Omental fat pad (tissue), 4 donors: ENCODE measurements at places on chromosomes 11 and 22.

- DNase-seq = no peak
Observed at GRCh38 chr11:20016526-20016925, 143.7 kb downstream of the DBX1 start.

DNA sequence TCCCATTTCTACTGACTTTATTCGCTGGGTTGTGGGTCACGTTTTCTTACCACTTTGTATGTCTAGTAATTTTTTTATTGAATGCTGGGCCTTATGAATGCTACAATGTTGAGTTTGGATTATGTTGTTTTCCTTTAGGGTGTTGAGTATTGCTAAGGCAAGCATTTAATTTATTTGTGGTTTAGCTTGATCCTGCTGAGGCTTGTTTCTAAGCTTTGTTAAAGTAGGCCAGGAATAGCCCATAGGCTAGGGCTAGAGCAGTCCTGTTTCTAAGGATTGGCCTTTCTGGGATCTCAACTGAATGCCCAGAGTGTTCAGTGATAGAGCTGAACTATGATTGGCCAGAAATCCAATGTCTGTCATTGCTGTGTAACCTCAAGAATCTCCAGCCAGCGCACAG lies 56.1 kb upstream of the LDLRAD3 start:
- no peak for DNase-seq

DNA sequence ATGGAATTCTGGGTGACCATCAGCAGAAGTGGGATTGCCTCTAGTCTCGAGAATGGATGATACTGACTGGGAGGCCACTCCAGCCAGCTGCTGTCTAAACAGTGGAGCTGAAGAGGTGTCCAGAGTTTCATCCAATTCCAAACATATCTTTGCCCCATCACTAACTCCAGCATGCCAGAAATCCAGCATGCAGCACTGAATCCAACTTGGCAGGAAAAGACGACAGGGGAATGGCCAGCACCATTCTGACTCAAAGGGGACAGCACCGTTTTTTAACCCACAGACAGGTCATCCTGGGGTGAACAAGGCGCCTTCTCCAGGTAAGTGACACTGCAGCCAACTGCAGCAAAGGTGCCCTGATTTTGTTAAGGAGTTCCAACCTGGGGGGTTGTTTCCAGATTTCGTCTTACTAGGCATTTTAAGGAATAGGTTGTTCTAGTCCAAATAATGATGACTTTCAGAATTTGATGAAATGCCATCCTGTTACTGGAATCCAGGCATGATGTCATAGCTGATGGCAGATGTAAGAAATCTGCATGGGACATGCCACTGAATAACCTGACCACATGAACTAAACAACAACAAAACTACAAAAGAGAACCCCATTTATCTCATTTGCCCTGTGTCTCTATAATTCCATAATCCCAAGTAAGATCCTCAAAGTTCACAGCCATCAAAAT lies 32.3 kb downstream of the FEZ1 start:
- DNase-seq = no peak

GRCh38 chr11:19389787-19390303 lies 149.1 kb upstream of the E2F8 start:
- DNase-seq = no peak

DNA sequence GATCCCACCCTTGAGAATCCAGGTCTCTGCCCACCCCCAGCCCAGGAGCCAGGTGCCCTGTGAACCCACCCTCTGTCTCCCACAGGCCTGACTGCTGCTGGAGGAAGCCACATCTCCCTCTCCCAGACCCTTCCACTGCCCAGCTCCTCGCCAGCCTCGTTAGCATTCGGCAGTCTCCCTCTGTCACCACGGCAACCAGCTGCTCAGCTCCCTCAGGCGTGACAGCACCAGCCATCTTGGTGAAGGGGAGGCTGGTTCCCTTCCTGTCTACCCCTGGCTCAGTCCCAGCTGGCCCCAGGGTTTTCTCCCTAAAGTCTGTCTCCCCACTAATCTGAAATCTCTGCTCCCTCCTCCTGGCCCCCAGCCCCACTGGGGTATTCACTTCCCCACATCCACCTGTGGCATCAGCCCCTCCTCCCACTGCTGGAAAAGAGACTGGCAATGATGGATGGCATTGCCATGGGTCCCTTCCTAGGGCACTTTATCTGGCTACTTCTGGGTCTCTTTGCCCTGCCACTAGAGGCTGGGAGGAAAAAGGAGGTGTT lies 28.1 kb downstream of the NRXN2 start:
- DNase-seq = no peak

DNA sequence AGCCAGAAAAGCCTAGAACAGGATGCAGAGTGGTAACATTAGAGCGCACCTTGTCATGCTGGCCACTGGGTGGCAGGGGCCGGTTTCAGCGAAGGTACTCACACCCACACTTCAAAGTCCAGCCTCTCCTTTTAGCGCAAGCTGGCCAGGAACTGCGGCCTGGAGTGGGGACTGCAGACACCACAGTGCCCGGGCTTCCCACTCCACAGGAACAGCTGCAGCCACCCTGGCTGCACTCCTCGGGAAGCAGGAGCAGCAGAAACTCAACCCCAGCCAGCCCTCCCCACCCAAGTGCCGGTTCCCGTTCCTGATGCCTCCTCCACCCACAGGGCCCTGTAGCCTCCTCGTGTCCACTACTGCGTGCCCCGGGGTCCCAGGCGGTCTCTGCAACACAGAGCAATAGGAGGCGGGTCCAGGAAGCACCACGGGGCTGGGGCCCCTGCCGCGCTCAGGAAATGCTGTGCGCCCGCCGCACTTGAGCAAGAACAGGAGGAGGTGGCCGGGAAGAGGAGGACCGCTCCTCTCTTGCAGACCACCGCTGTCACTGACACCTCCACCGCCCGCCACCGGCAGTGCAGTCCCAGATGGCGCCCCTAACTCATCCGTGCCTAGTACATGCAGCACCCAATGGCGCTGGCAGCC lies 2.2 kb downstream of the RFPL2 start:
- no peak for DNase-seq

GRCh38 chr11:41989823-41990380 lies 530.5 kb upstream of the LRRC4C start:
- no peak for DNase-seq

DNA sequence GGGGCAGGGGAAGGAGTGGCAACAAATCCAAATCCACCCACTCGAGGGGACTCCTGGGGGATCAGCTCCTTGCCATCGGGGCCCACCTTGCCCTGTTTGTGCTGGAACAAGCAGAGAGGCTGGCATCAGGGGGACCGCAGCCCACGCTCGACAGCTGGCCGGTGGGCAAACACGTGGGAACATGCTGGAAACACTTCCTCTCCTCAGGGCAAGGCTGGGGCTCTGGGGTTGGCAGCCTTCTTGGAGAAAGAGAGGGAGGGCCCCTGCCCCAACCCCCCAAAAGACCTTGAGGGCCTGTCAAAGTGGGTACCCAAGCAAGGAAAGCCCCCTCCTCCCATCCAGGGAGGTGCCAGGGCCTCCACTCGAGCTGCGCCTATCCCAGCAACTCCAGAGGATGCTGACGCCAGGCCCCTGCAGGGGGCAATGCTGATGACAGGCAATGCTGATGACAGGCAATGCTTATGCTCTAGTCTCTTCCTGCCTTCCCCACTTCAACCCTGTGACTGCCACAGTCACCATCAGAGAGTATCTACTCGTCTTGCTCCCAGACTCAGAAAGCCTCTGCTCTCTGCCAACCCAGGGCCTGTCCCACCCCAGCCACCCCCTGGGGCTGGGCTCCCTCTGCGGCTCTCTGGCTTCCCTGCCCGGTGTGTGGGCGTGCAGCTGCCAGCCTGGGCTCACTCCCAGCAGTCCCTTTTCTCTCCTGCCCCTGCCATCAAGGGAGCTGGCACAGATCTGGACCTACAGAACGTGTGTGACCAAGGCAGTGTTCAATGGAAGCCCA lies 6.0 kb downstream of the ESS2 start:
- no peak for DNase-seq

- DNase-seq = no peak
Observed at GRCh38 chr11:1198561-1199240, 24.2 kb upstream of the MUC5B start.

- no peak for DNase-seq
Observed at GRCh38 chr11:122186439-122187080, 70.5 kb upstream of the BLID start.

DNA sequence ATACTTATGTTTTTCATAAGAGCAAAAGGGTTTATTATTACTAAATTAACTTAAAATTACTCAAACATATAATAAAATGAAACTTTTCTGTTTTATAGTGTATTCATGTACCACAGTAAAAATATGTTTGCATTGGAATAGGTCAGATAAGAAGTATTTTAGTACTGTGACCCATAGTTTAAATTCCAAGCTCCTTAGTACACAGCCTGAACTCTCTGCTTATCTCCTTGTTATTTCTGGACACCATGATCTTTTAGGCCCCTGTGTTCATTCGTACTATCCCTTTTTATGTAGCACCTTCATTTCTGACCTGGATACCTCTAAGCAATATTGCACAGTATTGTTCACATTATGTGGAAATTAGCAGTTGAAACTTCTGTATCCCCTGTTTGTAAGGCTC lies 296.7 kb upstream of the SYN3 start:
- DNase-seq = no peak

- no peak for DNase-seq
Observed at GRCh38 chr11:113151521-113151920, 162.9 kb upstream of the TTC12 start.

- DNase-seq = no peak
Observed at GRCh38 chr22:23216461-23217170, 36.3 kb downstream of the BCR start.

DNA sequence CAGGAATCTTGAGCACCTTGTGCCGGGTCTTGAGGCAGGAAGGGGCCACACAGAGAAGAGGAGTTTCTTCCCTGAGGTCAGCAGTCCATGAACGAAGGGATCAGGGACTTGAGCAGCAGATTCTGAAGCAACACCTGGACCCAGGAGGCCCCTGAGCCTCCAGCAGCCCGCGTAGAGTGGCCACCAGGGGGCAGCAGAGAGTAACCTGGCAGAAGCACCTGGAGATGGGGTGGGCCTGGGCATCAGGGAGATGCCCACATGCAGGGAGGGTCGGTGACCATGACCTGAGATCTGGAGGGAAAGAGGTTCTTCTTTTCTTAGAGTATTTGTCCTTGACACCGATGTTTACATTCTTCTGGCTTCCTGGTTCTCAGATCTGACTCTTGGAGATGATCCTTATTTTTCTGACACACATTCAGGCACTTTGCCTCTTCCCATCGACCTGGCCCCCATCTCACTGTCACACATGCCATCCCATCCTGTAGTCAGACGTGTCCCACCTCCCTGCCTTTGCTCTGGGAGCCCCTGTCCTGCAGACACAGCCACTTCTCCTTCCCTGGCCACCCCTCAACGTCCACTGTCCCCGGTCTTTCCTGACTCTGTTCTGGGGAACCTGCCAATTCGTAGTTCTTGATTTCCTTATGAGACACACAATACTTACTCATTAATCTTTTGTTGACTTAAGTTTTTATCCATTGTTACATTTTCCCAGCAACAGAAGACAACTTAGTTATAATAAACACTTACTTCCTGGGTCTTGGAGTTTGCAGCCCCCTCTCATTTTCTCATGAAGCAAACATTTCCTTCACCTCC lies 66.5 kb downstream of the GGTLC2 start:
- peak; percentile 85 for DNase-seq

DNA sequence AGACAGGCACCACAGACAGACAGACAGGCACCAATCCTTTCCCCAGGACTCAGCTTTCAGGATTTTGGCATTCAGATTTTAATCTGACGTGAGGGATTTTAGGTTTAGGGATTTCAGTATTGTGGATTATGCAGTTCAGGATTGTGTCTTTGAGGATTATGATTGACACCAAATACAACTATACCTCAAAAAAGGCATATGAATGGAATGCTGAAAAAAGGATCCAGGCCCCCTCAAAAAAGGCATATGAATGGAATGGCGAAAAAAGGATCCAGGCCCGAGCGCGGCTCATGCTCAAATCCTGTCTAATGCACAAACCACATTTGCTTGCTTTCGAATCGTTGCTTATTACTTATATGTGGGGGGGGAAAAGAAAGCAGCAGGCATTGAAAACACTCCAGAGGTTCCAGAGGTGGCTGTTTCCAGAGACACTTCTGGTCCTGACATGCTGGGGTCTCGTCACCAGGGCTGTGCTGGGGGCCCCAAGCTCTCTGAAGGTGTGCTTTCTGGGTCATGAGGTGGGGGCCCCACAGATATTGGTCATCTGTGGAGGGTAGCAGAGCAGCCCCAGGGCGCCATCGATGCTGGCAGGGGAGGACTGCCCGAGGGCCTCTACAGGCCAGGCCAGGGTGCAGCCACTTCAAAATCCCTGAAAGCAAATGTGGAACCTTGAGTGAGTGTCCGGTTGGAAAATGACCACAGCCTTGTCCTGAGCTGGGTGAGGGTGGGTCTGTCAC lies 16.8 kb upstream of the OSBPL5 start:
- DNase-seq = no peak

DNA sequence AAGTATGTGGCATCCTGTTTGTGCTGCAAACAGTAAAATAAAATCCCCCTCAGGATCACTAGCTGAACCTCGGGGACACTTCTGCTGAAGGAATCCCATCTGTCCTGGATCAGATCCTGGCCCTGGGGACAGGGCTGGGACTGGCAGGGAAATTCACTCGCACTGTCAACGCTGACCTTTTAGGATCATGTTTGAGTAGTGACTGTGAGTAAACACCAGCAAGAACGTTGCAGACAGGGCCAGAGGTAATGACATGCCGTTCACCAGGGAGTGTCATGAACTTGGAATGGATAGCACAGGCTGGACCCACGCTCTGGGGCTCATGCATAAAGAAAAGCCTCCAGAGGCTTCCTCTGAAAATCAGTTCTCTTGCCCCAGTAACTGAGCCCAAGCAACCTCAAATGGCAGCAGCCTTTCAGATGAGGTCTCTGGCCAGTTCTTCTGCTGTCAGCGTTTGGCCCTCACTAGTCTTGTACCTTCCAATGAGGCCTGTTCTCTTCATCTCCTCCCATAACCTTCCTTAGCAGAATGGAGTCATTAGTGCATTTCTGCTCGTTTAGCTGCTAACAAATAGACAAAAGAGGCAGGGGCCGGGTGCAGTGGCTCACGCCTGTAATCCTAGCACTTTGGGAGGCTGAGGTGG lies 51.0 kb upstream of the BARX2 start:
- no peak for DNase-seq

GRCh38 chr11:112885744-112886433 lies 75.3 kb upstream of the NCAM1 start:
- no peak for DNase-seq

DNA sequence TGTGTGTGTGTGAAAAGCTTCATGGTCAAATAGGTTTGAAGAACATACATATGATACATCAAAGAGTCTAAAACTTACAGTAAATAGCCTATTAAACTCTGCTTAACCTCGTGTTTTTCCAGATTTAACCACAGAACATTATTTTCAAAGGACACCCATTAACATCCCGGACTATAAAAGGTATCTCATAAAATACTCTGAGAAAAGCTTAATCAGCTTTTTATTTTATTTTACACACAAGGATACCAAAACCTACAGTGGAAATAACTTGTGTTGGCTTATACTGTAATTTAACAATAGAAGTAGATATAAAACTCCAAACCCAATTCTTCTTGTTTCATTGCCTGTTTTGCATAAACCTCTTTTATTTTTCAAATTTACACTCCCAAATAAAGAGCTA lies 49.8 kb upstream of the CHRNA10 start:
- no peak for DNase-seq

- DNase-seq = no peak
Observed at GRCh38 chr11:132022733-132023478, 652.5 kb downstream of the NTM start.

- DNase-seq = no peak
Observed at GRCh38 chr11:124600621-124601320, 10.5 kb upstream of the PANX3 start.

- no peak for DNase-seq
Observed at GRCh38 chr11:93520726-93521509, 22.3 kb downstream of the SMCO4 start.

GRCh38 chr22:45240810-45241631 lies at the start of gene KIAA0930:
KIAA0930 (minus strand) TSS chr22:45240894; CDS start chr22:45240703, 191 bp downstream.
- DNase-seq = peak; percentile 67

GRCh38 chr11:65611758-65612603 lies 2.0 kb downstream of the MAP3K11 start:
- no peak for DNase-seq
